ENCODE measurements at places on chromosomes 2 and 18.

- DNase-seq = no peak
Observed at GRCh38 chr2:78029392-78029995, 507.3 kb upstream of the LRRTM4 start.

- no peak for DNase-seq
Observed at GRCh38 chr18:1663879-1664705, 759.4 kb downstream of the ADCYAP1 start.

DNA sequence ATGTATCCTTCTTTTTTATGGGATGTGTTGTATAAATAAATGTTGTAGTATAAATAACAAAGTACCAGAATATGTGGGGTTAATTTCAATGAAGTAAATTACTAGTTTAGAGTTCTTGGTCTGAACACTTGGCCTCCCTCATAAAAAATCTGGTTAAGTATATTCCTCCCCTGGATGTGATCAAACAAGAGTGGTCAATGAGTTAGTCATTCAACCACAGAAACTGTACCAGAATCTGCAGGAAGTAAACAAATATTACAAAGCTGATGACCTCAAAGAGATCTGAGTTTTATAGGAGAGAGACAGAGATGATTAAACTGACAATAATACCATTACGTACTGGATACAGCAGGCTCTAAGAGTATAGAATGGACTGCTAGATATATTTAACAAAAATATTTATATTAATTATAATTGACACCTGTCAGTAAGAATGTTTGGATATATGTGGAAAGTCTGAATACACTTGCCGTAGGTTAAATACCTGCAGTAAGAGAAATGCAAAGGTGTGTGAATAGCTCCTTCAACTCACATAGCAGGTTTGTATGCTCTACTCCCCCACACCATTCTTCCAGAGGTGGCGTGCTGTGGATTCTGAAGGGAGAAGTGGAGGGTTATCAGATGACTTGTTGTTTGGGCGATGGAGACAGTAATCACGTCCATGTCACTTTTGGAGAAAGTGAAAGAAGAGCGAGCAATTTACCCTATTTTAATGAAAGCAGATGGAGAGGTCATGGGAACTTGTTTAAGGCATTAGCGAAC, 108.3 kb upstream of the LRATD1 start:
- DNase-seq = no peak

DNA sequence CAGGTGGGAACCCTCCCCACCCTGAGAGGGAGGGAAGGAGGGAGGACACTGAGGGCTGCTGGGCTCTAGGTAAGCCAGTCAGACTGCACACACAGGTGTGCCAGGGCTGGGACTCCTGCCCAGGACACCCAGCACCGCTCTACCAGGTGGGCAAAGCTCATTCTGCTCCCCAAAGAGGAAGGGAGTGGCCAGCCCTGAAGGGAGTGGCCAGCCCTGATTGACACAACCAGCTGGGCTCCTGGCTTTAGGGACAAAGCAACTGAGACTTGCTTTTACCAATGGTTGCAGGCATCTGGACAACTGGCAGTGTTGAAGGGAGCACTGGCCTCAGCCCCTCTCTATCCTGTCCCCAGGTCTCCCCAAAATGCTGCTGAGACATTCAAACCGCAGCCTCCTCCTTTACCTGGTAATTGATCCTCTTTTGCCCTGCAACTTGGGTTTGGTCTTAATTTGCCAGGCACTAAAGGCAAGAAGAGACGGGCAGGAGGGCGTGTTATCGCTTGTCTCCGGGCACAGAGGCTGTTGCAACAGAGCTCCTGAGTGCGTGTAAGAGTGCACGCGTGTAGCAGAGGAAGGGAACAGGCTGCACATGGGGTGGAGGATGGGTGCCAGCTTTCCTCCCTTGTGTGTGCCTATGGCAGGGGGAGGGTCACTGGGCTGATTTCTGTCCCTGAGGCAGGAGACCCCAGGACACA, 14.5 kb upstream of the FOSL2 start:
- DNase-seq = no peak

DNA sequence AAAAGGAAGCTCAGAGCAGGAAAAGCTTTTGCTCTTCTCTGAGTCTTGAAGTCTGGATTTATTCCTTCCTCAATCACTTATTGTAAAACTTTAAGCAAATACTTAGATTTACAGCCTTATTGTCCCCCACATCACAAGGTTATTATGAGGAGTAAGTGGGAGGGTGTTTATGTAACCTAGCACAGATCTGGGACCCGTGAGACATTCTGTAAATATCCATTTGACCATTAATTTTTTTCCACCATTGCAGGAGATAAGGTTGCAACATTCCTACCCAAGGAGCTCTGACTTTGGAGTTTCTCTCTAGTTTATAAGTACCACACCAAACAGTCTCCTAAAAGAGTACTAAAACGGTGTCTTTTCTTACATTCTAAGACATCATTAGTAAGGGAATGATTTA, 52.1 kb upstream of the CTIF start:
- DNase-seq = no peak

- DNase-seq = no peak
Observed at GRCh38 chr18:70194227-70194890, 11.1 kb downstream of the RTTN start.
